LNCaP clone FGC (cell line): ENCODE measurements at places on chromosomes 13 and 19.
A peak's percentile ranks its signal among the peaks of the same experiment; 100 is the strongest.

DNA sequence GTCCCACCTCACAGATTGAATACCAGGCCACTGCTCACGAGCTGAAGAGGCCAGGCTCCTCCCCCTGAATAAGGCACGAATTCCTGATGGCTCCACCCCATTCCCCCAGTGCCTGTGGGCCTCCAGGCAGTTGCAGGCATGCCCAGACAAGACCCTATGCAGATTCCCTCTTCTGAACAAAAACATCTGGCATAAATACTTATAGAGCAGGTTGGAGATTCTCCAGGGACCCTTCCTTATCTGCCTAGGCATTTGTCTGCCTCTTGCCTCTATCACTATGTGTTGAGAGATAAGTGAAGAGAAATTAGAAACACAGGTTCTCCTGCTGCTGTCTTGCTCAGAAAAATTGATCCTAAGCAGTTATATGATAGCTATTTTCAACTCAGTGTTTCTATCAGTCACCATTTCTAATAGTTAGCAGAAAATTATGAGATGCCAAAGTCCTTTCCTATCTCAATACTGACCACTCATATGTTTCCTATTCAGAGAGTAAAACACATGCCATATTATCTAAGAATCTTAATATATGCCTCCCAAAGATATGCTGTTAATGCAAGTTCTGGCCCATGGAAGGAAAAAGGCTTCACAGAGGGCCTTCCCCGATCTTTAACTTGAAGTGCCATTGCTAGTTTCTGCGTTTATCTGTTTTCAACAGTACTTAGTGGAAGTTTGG, 364.0 kb downstream of the KCTD12 start:
- no peak for DNase-seq

- DNase-seq, result no peak
Observed at GRCh38 chr13:85286081-85286480, 513.1 kb downstream of the SLITRK6 start.

DNA sequence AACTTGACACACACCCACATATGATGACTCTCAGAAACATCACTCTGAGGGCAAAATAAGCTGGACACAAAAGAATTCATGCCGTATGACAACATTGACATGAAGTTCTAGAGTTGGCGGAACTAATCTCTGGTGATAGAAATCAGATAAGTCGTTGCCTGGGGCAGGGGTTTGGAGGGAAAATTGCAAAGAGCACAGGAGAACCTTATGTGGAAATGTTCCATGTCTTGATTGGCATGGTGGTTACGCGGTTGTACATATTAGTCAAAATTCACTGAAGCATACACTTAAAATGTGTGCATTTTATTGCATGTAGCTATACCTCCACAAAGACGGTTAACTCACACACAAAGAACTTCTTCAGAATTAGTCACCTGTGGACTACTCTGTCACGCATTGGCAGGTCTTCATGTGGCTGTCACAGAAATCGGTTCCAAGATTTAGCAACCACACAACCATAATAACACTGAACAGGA, 137.8 kb upstream of the GJB6 start:
- DNase-seq, result no peak

DNA sequence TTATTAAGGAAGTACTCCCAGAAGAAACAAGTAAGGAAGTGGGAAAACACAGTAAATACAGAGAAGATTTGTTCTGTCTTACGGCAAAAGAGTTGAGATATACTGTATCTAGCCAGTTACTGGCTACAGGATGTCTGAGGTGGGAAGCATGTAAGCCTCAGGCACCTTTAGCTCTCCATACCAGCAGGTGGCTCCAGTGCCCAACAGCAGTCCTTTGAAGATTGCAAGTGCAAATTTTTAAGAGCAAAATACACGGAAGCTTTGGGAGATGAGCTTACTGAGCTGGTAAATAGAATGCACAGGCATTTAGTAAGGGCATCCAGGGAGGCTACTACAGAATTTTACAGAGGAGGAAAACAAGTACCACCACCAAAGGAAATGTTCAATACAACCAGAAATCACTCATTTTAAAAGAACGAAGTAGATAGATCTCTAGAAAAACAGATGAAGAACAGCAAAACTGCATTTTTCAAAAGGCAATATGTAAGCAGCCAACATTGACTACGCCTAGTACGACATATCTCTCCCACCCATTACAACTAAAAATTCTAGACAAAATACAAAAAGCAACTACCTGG, 57.9 kb upstream of the VSTM2B start:
- peak; percentile 45 for DNase-seq

DNA sequence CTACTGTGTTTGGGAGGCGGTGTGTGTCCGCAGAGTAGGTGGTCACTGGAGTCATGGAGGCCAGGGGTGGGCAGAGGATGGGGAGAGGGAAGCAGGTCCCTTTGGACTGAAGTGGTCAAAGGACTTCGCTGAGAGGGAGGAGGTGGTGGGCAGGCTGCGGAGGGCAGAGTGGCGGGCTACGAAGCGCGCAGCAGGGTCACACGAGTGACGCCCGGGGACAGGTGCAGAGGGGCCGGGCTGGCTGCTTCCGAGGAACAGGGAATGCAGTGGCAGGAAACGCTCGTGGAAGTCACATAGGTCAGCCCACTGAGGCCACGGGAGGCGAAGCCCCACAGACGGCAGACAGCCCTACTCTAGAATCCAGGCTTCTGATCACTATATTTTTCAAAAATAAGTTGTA, 111.5 kb downstream of the URI1 start:
- no peak for DNase-seq
